ENCODE measurements at places on chromosomes 1 and 21.

GRCh38 chr1:30929135-30929889, 20.8 kb upstream of the SDC3 start:
- peak; percentile 48 for DNase-seq

DNA sequence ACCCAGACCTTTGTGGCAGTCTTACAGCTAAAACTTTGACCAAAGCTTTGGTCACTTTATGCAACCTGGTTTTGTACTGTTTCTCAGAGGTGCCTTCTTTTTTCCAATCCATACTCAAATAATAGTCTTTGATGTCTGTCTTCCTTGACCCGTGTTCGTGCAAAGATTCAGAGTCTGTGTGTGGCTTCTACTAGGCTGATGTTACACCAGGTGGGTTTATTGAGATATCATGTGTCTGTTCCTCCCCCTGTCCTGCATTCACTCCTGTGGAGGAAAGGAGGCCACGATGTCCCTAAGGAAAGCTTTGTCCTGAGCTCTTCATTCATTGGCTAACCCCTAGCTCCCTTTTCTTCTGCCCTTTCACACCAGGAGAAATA, 15.0 kb upstream of the IKBKE start:
- DNase-seq: no peak

- DNase-seq: peak; percentile 89
Observed at GRCh38 chr1:241612533-241613477, 27.4 kb downstream of the CHML start.

DNA sequence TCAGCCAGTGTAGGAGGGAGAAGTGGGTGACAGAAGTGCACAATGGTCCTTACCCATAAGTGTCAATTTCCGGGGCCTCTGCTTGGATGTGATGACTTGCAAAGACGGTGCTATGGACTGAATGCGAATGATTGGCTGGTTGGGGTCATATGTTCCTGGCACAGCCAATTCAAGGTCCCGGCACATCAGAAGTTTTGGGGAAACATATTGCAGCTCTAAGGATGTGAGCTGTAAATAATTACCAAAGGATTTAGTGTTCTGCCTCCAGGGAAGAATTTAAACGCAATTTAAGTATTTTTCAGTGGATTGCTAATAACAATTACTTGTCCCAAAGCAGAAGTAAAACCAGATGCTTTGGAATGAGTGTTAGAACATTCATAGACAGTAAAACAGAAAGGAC, 26.9 kb upstream of the EXOSC10 start:
- DNase-seq: no peak

- DNase-seq: no peak
Observed at GRCh38 chr1:235749755-235750300, 100.2 kb upstream of the GNG4 start.

DNA sequence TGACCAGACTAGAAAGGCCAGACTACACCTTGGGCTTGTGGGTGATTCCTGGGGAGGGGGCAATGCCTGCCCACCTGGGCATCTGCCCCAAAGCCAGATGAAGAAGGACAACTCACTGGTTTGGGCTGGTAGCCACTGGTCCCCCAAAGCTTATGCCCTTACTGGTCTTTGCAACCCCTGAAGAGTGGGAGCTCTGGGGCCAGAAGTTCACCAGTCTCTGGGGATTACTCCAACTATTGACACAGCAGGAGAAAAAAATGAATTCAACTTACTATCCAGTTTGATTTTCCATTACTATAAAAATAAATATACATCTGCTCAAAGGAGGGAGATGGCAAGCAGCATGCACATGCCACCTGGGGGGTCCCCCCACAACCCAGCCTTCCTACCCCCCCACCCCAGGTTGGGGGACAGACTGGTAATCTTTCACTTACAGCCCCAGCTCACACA, 2.6 kb downstream of the AHDC1 start:
- DNase-seq: no peak

- DNase-seq: no peak
Observed at GRCh38 chr1:205199931-205200299, 11.6 kb downstream of the DSTYK start.

DNA sequence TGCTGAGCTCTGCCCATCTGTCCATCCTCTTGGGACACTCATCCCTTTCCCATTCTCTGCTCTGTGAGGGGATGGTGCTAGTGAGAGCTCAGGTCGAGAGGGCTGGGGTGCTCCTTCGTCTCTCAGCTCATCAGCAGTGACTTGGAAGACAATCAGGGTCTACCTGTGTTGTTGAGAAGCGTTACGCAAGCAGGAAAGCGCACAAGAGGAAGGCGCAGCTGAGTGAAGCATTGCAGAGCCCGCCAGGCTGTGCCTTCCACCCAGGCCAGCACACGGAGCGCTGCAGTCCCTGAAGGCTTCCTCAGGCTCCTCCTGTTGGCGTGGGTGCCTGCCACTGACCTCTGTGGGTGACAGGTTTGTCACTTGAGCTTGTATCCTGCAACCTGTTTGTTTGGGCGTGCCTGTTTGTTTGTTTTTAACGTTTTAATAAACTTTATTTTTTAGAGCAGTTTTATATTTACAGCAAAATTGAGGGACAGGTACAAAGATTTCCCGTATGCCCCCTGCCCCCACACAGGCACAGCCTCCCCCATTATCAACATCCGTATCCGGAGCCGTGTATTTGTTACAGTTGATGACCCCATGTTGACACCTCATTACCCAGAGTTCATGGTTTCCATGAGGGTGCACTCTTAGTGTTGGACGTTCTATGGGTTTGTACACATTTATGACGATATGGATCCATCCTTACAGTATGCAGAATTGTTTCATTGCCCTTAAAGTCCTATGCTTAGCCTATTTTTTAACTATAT, 36.7 kb downstream of the ADARB1 start:
- no peak for DNase-seq

- DNase-seq: no peak
Observed at GRCh38 chr1:204513117-204513716, 3.0 kb upstream of the MDM4 start.

DNA sequence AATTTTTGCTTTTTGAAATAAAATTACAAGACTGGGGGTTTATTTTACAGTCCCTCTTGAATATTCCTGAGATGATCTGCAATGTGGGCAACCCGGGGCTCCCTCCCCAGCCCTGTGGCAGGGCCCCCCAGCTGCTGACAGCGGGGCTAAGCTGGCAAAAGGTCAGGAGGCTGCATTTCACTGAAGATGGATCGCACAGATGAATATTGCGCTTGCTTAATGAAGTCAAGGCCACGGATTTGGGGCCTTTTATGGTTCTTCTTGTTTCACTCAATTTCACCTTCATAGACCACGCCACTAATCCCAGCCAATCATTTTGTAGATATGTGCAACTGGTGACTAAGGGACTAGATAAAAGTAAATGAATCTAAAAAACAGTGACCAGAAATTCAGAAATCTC, 50.8 kb upstream of the SLC22A15 start:
- no peak for DNase-seq

- no peak for DNase-seq
Observed at GRCh38 chr1:167645625-167646414, 15.8 kb downstream of the RCSD1 start.

DNA sequence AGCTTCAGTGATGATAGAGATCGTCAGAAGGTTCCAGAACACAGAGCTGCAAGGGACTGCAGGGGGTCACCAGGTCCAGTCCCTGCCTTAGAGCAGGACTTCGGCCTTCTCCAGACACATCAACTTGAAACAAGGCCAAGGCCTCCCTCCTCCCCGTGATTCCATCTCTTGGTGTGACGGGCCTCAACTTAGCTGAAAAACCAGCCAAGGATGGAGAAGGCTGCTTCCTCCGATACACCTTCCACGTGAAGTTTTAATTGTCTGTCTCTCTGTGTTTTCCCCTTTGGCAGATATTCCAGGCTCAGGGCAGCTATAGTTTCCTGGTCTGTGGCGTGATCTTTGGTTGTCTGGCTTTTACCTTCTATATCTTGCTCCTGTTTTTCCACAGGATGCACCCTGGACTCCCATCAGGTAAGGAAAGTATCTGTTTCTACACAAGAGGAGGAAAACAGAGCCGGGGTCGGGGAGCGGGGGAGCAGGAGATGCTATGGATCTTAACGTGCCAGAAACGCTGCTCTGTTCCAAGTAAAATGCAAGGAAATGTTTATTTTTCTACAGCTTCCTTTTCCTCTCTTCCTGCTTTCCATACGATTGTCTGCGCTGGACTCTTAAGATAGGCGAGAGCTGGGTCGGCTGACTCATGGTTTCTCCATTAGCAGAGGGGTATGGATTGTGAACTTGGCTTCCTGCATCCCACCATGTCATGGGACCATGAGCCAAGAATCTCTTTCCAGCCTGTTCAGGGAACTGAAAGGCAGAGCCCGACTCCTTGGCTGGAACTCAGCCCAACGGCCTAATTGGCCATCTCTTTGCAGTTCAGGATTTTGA, 32.8 kb downstream of the ELK4 start:
- no peak for DNase-seq

GRCh38 chr21:14961502-14961901, 103.3 kb downstream of the NRIP1 start:
- DNase-seq: no peak

GRCh38 chr1:245946905-245947304, 560.2 kb downstream of the SMYD3 start:
- DNase-seq: no peak

- no peak for DNase-seq
Observed at GRCh38 chr1:222923506-222923905, 108.7 kb downstream of the DISP1 start.

DNA sequence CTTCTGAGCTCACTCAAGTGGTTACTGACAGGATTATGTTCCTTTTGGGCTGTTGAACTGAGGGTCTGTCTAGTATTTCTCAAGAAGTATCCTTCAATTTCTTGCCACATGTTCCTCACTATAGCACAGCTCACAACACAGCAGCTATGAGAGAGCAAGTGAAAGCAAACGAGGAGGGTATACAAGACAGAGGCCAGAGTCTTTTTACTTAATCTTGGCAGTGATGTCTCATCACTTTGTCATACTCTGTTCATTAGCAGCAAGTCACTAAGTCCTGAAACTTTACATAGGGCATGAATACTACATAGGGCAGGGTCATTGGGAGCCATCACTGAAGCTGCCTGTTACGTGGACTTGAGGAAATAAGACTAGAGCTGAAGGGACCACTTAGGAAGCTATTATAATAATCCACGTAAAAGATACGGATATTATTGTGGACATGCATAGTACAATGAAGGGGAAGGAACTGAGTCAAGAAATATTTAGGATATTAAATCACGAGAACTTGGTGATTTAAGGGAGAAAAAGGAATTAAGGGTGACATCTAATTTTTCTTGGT, 63.7 kb downstream of the SLC30A7 start:
- DNase-seq: no peak

GRCh38 chr1:17060306-17060749, 6.5 kb upstream of the SDHB start:
- no peak for DNase-seq

GRCh38 chr21:42653231-42654061, at the start of gene PDE9A:
Gene PDE9A, plus strand, starts transcription at chr21:42653621. Its CDS starts 194 bp downstream, at chr21:42653815.
- no peak for DNase-seq

DNA sequence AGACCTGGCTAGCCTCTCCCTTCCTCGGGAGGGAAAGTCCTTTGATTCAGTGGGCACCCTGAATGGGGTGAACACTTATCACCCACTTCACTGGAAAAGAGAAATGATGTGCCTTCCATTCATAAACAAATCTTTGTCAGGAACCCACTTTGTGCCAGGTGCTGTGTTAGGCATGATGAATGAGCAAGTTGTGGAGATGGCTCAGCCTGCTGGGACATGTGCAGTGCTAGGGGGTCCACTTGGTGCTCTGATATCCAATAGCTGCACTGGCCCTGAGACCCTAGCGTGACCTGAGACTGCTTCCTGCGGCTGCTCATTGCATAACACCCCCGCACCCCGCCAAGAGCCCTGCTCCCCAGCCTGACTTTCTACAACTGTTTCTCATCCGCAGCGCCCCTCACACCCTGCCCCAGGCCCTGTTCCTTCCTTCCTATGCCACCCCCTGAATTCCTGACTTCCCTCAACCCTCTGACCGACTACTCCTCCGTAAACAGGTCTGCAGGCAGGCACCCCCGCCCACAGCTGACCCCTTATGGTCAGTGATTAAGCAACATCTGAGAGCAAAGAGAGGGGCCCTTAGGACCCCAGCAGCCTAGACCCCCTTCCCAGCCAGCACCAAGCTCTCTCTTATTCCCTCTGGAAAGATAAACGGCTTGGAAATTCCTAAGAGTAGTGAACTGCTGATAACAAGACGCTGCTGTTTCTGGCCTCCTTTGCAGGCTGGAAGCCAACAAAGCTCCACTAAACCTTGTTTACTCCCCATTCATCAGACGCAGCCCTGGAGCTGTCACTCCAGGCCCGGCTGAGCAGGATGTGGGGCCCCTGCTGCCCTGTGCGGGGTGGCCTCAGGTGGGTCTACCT, 12.9 kb downstream of the CSRP1 start:
- DNase-seq: no peak

- no peak for DNase-seq
Observed at GRCh38 chr1:9792156-9793042, 31.4 kb downstream of the CLSTN1 start.

GRCh38 chr1:64223329-64224151, 20.1 kb downstream of the UBE2U start:
- peak; percentile 69 for DNase-seq

- DNase-seq: no peak
Observed at GRCh38 chr1:161736335-161736969, 13.1 kb upstream of the DUSP12 start.

DNA sequence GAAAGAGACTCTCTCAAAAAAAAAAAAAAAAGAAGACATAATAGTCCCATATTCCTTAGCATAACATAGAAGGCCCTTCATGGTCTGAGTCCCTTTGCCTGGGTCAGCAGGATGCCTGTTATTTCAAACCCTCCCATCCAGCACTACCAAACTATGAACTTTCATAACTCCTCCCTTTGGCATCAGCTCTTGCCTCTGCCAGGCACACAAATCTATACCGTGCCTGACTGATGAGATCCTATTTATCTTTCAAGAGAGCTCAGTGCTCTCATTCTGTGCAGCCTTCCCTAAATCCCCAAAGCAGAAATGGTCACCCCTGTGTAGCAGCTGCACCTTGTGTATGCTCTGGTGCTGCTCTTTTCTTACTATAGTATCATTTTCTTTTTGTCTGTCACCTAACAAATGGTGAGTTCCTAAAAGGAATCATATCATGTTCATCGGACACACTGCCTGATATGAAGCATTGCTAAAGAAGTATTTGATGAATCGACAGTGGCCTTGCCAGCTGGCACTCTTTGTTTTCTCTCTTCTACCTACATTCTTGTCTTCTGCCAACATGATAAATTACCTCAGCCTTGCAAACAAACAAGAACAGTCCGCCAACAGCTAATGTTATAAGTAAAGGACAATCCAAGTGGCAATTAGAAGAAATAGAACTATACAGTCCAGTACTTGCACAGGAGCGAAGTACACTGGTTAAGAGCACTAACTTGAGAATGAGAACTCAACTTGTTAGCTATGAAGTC, 29.9 kb downstream of the FMO4 start:
- DNase-seq: no peak

DNA sequence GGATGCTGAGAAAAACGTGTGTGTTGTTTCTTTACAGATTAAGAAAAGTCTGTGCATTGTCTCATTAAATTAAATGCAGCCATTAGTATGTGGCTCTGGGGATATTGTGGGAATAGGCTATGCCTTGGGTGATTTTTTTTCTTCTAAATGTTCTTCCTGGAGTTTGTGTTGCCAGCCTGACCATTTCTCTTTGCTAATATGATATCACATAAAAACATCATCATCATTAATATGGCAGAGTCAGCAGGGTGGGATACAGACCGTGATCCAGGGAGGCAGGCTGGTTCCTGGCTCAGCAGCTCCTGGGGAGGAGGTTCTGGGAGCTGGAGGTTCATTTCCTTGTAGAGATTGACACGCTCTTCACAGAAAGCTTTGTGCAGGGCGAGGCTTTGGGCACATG, 60.7 kb upstream of the SELENON start:
- DNase-seq: no peak

GRCh38 chr1:210686841-210687240, 358.1 kb downstream of the HHAT start:
- no peak for DNase-seq
